Coronary artery (tissue), 2 donors: ENCODE measurements at places on chromosomes 11 and 22.

- no peak for DNase-seq
Observed at GRCh38 chr11:33894398-33894746, 2.5 kb upstream of the LMO2 start.

DNA sequence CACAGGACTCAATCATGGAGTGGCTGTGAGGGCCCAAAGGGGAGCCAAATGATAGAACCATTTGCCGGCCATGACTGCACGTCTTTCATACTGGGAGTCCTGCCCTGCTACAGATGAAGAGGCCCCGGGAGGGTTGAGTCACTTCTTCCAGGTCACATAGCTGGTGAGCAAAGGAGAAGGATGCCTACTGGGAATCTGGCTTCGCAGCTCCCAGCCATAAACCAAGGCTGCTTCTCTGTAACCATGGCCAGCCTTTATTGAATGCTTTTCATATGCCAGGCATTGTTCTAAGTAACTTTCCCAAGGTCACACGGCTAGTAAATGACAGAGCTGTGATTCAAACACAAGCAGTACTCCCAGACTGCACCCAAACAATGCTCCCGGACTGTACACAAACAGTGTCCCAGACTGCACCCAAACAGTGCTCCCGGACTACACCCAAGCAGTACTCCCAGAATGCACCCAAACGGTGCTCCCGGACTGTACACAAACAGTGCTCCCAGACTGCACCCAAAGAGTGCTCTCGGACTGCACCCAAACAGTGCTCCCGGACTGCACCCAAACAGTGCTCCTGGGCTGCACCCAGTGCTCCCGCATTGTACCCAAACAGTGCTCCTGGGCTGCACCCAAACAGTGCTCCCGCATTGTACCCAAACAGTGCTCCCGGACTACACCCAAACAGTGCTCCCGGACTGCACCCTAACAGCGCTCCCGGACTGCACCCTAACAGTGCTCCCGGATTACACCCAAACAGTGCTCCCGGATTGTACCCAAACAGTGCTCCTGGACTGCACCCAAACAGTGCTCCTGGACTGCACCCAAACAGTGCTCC lies 89.8 kb downstream of the FBXO7 start:
- no peak for DNase-seq

GRCh38 chr11:72783144-72783905 lies 10.5 kb downstream of the STARD10 start:
- DNase-seq, result no peak

GRCh38 chr11:86954269-86955110 lies 705 bp downstream of the FZD4 start:
- peak; percentile 78 for DNase-seq

DNA sequence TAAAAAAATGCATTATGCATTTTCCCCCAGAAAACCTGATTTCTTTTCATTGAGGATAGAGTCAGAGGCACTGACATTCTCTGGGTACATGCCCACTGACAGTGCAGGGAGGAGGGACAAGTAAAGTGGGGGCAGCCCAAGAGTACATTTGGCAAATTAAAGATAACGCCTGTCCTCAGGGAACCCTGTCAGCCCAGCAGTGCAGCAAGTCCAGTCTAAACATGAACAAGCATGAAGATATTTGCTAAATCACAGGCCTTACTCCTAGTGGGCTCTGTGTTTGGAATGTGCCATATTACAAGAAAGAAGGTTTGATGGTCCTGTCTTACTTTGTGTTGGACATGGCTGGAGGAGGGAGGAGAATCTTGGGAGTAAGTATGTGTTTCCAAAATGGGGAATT lies 37.9 kb downstream of the AMOTL1 start:
- DNase-seq, result no peak

DNA sequence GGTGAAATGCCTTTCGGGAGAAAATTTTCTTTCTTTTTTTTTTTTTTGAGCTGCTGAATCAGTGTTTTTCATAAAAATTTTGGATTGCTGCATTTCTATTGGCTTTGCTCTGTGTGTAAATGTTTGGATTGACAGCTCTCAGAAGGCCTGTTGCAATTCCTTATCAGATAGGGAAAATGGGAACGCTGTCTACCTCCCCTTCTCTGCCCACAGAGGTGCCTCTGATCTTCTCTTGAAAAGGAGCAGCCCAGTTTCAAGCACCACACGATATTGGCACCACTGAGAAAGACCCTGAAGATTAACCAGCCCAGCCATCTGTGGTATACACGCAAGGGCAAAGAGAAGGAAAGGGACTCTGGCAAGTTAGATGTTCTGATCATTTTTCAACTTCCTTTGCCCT lies 1272.2 kb downstream of the LRRC4C start:
- DNase-seq, result no peak

DNA sequence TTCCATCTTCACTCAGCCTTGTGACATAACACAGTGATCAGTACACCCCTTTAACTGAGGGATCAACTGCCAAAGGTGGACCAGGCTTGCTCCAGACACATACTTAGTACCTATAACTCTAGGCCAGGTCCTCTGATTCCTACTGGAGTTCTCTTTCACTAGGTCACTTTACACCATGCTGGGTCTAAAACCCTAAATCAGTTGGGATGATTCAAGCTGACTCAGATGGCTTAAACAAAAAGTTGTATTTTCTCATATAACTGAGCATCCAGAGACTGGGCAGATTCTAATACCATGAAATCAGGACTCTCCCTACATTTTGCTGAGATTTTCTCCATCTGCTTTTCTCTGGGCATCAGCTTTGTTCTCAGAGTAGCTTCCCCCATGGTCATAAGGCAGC lies 26.0 kb upstream of the FLI1 start:
- DNase-seq, result no peak

GRCh38 chr22:45131749-45132148 lies 32.0 kb upstream of the NUP50 start:
- DNase-seq, result no peak

GRCh38 chr11:1869427-1870325 lies 16.8 kb downstream of the LSP1 start:
- DNase-seq, result no peak

DNA sequence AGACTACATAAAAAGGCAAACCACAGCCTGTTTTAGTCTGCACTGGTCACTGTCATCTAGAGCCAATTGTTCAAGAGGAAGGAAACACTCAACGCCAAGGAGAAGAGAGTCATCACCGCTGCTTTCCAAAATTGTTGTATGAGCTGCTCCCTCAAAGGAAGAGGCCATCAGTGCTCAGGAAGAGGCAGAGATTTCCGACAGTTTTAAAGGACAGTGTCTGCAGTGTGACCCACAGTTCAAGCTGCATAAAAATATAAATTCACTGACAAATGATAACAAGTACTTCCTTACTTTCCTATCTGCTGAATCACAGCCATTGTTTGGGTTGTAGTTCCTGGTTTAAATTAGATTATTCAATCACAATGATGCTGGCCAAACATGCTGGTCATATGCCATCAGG lies 16.4 kb downstream of the PRCP start:
- DNase-seq, result no peak

DNA sequence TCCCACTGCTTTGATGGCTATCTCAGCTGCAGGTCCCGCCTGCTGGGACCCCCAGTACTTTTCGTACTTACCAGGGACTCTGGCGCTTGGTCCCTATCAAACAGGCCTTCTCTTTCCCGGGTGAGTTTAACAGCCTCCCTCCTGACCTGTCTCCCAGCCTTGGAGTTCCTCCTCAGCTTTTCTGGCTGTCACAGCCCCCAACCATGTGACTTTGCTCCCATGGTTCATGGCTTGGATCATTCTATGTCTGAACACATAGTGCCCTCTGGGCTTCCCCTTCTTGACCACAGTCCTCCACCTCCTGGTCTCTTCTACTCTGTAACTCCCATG lies 56.9 kb downstream of the PARVA start:
- DNase-seq, result no peak

- no peak for DNase-seq
Observed at GRCh38 chr11:116797816-116798215, 6.1 kb upstream of the APOA5 start.

DNA sequence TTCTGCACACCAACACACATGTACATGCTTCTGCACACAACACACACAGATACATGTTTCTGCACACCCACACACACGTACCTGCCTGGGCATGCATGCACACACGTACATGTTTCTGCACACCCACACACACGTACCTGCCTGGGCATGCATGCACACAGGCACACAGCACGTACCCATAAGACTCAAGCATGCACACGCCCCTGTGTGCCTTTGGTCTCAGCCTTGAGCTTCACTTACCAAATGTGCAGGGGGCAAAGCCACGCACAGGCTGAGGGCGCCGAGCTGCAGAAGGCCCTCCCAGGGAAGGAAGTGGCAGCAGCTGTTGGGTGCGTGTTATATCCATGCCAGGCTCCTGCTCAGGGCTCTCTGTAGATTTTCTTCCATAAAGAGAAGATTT lies 34.7 kb upstream of the SMIM38 start:
- DNase-seq, result no peak
